ENCODE measurements at places on chromosomes 11 and 22. TPM values are rescaled to one million over a fixed set of nuclear protein-coding genes. Genes with fewer than 3 reads are reported as not detected.

Gene CELSR1
- total RNA-seq = 1.3 TPM

Gene EMID1
- not detected for total RNA-seq

Gene SMC1B
- total RNA-seq = not detected

Gene GGTLC2
- not detected for total RNA-seq

Gene SLC22A6
- not detected for total RNA-seq

Gene TSPAN18
- 11.7 TPM for total RNA-seq

Gene MIAT
- total RNA-seq = 0.66 TPM

Gene CNTF
- total RNA-seq = 4.0 TPM

Gene OR8K1
- not detected for total RNA-seq

Gene TECTA
- total RNA-seq = 0.40 TPM

Gene UPK3A
- total RNA-seq = not detected

Data from thoracic aorta endothelial cell (primary cell).